ENCODE measurements at places on chromosomes 2 and 18.

GRCh38 chr2:101339266-101339880, 30.9 kb upstream of the RNF149 start:
- no peak for DNase-seq

GRCh38 chr2:70690846-70691245, 77.2 kb downstream of the ADD2 start:
- DNase-seq = no peak

DNA sequence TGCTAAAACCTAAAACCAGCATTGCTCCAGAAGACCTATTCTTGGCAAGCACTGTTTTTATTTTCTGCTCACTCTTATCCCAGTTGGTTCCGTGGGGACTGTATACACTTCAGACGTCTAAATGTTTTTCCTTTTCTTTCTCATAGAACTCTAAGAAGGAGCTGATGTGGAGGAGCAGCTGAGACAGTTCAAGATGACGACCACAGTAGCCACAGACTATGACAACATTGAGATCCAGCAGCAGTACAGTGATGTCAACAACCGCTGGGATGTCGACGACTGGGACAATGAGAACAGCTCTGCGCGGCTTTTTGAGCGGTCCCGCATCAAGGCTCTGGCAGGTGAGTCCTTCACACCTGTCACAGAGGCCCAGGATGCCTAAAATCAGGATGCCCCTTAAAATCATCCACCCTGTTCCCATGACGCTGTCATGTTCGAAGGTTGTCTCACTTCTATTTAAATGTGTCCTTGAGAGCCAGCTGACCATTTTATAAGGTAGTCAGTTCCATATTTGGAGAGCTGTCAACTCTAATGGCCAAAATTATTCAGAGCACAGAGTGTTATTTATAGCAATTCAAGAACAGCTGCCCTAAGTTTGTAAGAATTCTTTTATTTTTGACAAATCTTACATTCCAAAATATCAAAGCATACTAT, 70.2 kb downstream of the SPTBN1 start:
- no peak for DNase-seq

DNA sequence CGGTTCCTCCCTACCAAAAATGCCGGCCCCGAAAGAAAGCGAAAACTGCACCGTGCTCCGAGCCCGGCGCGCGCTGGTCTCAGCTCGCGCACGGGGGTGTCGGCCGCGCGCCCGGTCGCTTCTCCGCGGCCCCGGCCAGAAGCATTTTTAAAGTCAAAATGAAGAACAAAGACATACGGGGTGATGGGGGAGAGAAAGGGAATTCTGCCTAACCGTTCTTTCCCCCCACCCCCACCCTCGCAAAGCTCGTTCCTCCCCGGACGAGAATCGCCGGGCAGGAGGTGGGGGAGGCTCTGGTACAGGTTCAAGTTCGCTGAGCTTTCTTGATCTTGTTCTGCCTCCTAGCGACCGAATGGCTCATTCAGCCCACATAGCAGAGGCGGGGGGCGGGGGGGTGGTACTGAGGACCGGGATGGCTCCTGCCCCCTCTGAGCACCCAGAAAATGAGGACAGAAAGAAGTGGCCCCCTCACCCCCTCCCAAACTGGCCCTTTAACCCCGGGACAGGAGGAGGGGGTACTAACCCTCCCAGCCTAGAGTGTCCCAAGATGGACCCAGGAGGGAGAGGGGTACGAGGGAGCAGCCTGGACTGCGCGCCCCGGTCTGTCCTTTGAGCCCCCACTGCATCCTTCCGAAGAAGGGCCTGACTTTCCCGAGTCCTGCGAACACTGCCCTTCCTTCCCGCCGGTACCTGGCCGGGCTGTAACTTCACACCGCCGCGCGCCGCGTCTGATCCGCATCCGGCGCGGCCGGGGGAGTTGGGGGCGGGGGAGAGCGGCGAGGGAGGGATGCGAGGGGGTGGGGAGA, 3.1 kb downstream of the BCL11A start:
- no peak for DNase-seq

- no peak for DNase-seq
Measured at GRCh38 chr18:7619676-7620075, 52.6 kb downstream of the PTPRM start.

DNA sequence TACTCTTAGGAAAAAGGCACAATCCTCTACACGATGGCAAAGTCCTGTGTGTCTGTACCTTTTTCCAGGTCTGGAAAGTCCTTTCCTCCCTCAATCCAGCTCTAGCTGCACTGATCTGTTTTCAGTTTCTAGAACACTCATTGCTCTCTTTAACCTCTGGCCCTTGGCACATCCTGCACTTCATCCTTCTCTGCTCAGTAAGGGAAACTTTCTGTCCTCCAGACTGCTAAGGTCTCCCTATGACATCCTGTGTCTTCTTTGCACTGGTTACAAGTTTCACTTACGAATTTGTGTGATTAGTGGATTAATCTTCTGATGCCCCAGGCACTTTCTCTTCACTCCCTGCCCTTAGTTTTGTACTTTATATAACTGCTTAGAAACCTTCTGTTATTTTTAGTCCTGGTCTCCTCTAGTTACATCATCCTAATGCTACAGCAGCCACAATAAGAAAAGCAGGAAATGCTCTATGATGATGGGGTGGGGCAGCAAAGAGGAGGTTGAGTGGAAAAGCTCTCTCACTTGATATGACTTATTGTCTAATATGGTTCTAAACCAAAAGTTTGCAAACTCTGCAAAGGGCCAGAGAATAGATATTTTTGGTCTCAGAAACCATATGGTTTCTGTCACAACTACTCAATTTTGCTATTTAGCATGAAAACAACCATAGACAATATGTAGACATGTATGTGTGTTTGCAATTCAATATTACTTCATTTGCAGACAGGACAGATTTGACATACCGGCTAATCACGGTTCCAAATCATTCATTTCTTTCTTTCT, 568.2 kb downstream of the THSD7B start:
- DNase-seq = no peak

GRCh38 chr2:9570182-9571060, 14.8 kb upstream of the ADAM17 start:
- no peak for DNase-seq

DNA sequence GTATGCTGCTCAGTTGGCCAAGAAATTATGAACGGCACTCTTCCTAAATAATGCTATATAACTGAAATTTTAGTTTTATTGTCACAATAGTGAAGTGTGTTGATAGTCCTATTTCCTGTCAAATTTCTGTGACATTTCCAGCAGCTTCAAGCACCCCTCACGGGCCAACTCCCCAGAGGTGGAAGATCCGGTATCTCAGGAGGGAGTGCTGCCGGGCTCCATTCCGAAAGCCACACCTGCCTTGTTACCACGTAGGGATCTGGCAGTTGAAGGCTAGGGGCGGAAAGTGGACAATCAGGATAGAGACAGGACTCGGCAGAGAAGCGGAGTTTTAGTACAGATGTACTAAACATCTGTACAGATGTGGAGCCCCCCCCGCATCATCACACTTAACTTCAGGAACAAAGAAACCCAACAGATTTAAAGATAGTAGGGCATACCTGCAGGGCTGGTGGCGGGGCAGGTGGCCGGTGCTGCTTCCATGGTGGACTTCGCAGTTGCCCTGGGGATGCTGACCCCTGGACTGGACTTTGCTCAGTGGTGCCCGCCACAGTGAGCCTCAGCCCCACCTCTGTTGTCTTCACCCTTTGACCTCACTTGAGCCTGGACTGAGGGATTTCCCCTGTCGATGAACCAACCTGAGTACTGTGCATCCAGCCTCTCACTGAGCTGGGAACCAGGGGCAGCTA, 22.3 kb downstream of the ASAP2 start:
- DNase-seq = no peak

GRCh38 chr2:172751564-172751963, 15.9 kb downstream of the RAPGEF4 start:
- DNase-seq = no peak

DNA sequence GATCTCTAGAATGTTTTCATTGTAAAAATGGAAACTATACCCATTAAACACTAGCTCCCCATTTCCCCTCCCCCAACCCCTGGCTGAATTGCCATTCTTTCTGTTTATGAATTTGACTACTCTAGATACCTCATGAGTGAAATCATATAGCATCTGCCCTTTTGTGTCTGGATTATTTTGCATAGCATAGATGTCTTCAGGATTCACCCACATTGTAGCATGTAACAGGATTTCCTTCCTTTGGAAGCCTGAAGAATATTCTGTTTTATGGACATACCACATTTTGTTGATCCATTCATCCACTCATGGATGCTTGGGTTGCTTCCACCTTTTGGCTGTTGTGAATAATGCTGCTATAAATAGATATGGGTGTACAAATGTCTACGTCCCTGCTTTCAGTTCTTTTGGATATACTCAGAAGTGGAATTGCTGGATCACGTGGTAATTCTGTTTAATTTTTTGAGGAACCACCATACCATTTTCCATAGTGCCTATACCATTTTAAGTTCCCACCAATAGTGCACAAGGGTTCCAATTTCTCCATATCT, 7.7 kb upstream of the ASB1 start:
- DNase-seq = no peak

GRCh38 chr2:85604568-85605339, 2.3 kb upstream of the TMEM150A start:
- no peak for DNase-seq

DNA sequence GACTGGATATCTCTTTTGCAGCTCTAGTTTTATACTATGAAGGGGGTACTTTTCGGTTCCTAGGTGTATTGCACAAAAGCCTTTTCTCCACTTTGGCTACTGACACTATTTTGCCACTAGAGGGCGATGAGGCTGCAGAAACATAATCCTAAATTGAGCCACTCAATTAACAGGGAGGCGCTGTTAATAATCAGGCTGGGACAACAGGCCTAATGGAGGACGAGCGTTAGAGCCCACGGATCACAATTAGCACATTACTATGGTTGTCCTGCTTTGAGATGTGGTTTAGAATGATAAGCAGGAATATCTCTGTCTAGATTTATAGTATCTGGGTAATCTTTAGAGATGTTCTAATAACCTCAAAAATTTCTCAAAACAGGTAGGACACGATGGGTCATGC, 62.2 kb upstream of the PMAIP1 start:
- peak; percentile 36 for DNase-seq

- DNase-seq = no peak
Measured at GRCh38 chr2:8624855-8625398, 56.9 kb upstream of the ID2 start.

DNA sequence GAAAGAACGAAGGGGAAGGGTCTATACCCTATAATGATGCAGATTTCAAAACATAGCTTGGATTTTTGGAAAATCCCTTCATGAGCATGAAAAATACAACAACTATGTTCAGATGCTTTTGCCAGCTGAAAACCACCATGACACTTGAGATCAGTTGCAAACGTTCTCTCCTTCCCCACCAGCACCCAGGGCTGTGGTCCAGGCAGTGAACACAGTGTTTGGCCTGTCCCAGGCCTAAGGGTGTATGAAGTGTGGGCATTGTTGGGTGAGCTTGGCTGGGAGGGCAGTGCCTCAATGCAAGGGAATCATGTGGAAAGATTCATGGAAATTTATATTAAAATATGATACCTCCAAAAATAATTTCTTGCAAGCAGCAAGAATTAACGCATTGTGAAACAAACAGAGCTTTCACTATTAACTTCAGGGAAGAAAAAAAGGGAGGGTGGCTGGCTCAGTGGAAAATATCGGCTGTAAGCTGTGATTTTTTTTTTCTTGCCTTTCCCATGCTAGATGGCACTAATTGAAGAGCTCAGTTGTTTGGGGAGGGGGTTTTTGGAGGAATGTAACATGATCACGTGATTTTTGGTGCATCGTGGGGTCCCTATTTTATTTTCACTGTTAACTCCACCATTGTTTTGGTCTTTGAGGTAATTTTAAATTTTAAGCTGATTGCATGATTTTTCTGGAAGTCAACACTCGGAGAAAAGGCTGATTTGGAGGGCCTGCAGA, 52.0 kb downstream of the CDC42EP3 start:
- DNase-seq = no peak

GRCh38 chr18:9025091-9025838, 77.2 kb upstream of the NDUFV2 start:
- DNase-seq = no peak

- DNase-seq = no peak
Measured at GRCh38 chr18:44917216-44918141, 236.8 kb downstream of the SETBP1 start.
